Activated T-helper 1 cell treated with Interleukin-2 at 50 U/mL for 16 hours (primary cell): ENCODE measurements at places on chromosomes 5 and 9.

DNA sequence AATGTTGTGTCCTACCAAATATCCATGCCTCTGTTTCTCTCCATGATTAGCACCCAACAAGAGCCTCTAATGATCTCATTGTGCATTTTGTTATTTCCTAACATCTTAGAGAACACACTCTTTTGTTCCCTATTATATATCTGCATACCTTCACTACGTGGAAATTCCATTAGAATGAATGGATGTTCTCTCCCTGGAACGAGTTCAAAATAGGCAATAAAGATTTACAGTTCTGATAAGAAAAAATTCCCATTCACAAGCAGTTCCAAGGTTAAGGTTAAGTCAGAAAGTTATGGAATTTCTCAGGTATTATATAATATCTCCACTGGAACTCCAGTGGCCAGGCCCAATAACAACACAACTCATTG is 83.7 kb downstream of the TRPM6 start:
- no peak for DNase-seq

DNA sequence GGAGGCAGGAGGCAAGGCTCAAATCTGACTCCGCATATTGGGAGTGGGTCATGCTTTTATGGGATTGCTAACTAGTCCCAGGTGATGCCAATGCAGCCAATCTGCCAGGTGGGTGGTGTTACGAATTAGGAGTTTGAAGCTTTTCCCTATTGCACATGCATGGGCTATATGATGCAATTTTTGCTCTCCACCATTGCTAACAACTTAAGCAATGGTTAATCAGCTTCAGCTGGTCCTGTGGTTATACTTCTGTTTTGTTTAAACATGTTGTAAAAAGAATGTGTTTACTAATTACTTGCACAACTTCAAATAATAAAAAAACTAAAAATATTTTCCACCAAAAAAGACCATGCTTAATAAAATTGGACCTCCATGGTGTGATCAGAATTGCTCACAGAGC is 55.7 kb downstream of the SHC3 start:
- no peak for DNase-seq

- no peak for DNase-seq
Observed at GRCh38 chr5:88805151-88805784, 77.7 kb downstream of the MEF2C start.

- DNase-seq, result no peak
Observed at GRCh38 chr9:87763286-87763685, 37.4 kb downstream of the CTSL start.

GRCh38 chr5:33312571-33313549 is 127.9 kb upstream of the TARS1 start:
- no peak for DNase-seq

DNA sequence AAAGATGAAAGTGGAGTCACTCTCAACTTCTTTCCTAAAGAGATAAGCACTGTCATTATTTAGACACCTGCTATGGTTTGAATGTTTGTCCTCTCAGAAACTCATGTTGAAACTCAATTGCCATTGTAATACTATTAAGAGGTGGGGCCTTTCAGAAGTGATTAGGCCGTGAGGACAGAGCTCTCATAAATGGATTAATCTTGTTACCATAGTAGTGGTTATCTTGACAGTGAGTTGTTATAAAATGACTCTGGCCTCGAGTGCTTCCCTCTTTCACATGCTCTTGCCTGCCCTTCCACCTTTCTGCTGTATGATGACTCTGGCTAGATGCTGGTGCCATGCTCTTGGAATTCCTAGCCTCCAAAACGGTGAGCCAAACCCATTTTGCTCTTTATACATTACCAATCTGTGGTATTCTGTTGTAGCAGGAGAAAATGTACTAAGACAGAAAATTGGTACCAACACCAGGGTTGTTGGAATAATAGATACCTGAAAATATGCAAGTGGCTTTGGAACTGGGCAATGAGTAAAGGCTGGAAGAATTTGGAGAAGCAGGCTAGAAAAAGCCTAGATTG is 38.0 kb downstream of the GDA start:
- no peak for DNase-seq

DNA sequence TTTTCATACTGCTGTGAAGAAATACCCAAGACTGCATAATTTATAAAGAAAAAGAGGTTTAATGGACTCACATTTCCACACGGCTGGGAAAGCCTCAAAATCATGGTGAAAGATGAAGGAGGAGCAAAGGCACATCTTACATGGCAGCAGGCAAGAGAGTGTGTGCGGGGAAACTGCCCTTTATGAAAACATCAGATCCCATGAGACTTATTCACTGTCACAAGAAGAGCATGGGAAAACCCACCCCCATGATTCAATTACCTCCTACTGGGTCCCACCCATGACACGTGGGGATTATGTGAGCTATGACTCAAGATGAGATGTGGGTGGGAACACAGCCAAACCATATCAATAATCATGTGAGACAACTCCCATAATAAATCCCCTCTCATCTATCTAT is 8.7 kb downstream of the TTC39B start:
- DNase-seq, result no peak

DNA sequence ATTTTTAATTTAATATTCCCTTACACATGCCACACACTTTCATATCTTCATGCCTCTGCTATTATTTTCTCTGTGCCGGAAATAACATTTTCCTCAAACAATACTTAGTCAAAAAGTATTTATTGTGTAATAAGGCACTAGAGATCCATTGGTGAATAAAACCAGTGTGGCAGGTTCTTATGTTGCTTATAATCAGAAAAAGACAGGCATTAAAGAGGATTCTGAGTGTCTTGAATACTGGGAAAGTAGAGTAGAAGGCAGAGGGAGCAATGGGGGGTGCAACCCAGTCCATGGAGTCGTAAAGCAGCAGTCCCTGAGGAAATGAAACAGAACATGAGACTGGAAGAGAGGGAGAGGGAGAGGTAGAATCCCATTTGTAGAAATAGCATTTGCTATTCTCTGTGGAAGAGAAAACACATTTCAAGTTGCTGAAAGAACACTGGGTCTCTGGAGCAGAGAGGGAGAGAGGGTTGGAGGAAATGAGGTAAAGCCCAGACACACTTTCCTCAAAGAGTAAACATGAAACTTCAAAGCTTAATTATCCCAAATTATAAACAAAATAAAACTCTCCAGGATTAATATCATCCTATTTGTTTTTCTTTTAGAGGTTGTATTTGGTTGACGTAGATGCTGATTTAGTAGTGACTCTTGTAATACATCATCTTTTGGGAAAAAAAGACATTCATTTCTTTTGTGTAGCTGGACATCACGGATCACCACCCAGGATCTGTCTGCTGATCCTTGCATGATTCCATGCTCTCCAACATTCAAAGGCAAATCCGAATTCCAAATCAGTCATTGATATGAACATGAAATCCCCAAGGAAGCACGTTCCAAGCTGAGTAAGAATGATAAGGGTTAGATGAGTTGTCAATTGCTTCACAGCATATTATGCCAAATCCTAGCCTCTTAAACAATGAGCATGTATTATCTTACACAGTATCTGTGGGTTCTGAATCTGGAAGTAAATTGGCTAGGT is 37.4 kb upstream of the GRAMD2B start:
- DNase-seq, result no peak

DNA sequence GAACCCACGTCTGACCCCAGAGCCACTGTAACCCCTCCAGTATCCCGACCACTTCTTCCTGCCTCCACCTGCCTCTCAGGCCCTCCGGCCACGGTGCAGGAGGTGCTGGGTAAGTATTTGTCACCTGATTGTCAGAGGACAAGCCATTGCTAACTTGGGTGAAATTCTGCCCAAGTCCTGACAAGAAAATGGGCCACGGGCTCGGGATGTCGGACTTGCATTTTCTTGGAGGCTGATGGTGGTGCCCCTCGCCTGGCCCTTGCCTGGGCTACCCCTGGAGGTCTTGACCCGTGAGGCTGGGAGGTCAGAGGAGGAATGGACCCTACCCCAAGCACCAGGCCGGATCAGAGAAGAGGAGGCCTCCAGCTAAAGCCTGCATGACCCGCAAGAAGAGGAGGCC is 149.7 kb upstream of the COL5A1 start:
- no peak for DNase-seq

- DNase-seq, result no peak
Observed at GRCh38 chr9:135039266-135039870, 48.1 kb upstream of the OLFM1 start.

GRCh38 chr9:123353984-123354591 is 1.9 kb upstream of the CRB2 start:
- DNase-seq, result peak; percentile 15

DNA sequence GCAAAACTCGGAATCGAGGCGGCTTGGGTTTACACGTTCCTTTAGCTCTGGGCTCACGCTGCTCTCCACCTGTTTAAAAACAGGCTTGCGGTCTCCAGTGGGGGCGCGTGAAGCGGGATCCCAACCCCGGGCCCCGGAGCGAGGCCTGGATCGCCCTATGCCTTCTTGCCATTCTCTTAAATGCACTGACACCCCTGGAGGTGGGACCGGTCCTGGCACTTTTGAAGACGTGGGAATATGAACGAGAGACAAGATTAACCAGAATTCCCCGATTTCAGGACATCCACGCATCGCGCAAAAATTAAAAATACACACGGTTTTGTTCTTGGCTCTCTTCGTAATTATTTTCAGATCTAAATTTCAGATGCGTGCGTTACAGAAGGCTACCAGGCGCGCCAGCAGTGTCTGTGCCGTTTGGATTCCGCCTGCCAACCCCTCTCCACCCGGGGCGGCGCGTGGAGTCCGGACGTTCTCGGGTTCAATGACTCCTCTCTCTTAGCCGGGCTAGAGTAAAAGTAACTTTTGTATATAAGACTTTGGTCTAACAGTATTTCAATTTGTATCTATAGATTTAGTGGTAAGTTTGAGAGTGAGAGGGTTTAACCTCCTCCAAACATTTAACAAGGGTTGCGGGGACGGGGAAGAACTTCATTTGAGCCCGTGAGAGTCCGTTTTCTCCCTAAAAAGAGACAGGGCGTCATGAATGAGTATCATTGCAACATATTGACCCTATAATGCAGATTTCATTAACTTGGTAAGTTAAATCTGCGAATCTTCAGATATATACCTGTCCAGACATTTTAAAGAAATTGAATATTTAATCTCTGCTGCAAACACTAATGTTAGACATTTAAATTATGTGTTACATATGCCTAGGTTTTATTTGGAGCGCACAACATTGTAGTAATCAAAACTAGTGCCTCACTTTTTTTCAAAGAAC is 3.8 kb downstream of the FOXD1 start:
- DNase-seq, result no peak

DNA sequence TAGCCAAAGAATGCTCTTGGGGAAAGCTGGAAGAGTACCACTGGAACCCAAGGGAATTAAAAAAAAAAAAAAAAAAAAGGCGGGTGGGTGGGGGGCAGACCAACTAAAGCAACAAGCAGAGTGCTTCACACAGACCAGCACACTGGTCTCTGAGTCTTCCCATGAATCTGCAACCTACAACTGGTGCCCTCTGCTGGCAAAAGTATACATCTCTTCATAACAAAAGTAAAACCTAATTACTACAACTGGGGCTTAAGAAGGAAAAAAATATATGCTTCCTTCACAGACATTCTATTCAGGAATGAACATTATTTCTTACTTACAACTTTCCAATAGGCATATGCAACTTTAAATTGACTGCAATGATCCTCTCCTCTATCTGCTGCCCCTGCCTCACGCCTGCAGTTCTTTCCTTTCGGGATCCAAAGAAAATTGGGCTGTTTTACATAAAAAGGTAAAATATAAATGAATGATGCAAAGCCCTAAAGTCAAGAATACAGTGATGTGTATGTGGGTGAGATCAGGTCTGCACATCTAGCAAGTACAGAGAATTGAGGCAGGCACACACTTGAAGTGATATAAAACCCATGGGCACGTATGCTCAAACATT is 7.2 kb upstream of the KLHL3 start:
- DNase-seq, result no peak

- no peak for DNase-seq
Observed at GRCh38 chr9:110777196-110777875, 108.7 kb downstream of the MUSK start.

DNA sequence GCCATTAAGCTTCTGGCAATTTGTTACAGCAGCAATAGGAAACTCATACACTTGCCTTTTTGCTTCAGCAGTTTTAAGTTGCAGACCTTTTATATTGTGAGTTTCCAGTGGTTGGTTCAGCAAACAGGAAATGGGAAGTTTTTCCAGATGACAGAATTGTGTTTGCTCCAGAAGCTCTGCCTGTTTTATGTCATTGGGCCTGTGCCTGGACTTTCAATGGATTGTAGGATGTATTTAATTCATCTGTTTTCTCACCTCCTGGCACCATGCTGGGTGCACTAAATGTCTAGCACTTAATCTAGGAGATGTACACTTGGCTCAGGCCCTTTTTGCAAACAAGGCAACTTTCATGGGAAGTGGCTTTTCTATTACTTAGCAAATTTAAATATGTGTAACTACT is 100.4 kb upstream of the CLINT1 start:
- DNase-seq, result no peak

DNA sequence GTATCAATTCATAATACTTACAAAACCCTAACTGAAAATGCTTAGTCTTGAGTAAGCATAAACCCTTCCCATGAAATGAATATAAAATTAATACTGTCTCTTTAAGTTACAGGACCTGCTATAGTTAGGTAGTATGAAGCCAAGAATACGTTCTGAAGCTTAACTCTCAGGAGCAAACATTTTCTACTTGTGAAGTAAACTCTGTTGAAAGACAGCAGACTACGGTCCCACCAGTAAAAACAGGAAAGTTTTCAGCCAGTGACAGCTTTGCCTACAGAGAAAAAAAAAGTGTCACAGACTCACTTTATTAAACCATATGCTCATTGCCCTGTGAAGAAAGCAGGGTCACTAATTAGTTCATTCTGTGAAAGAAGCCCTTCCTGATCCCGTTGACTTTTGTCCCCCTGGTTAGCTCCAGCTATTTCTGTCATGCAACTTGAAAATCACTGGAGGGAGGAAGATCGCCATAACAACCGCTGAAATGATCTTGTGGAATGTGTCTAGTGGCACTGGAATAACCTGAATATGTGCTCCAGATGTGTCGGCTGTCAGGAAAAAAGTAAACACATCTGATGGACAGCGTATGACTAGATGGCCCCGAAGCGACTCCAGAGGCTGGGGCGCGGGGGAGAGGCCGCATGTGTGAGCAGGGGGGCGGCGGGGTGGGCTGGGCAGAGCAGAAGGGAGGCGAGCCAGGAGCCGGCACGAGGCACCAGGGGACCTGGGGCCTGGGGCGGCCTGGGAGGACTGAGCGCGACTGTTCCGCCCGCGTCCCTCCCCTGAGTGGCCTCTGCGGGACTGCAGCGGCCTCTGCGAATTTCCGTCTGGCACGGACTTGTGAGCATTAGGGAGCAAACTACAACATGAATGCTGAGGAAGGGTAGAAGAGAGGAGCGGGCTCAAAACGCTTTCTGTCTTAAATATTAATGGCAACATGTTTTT is 41.9 kb downstream of the BNC2 start:
- no peak for DNase-seq

GRCh38 chr5:58958701-58959100 is 375.8 kb downstream of the RAB3C start:
- no peak for DNase-seq

DNA sequence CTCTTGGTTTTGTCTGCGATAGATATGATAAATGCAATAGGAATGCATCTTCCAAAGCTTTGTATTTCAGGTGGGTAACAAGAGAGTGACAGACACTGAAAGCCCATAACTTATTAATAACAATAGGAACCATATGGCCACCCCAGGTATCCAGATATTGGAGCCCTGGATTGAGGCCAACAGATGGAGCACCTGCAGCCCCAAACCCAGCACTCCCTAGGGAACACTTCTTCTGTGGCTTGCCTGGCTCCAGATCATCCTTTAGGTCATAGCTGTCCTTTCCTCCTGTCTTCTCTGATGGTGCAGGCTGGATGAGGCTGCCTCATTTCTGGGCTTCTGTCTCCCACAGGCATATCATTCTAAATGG is 5.0 kb upstream of the IL3 start:
- DNase-seq, result no peak
